Neuronal stem cell (in vitro differentiated cells): ENCODE measurements at places on chromosomes 2 and 18.

DNA sequence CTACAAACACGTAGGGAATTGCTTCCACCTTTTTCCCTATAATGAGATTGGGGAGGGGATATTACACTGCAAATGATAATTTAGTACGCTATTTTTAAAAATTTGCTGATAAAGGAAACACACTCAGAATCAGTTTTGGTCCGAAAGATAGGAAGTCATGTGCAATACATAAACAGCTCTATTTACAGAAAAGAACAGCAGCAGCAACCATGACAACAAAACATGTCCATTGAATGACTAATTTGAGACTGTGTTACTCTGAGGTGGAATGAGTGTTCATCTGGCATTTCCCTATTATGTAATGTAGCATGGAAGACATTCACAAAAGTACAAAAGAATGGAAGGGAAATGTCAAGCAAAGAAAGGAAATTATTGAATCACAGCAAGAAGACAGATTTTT lies 337.2 kb downstream of the NBAS start:
- no peak for DNase-seq
- peaks cover 5% of the 10 kb centered on the region for H3K36me3 ChIP-seq
- no peak overlapping the region for H3K4me3 ChIP-seq
- no peaks in the 10 kb centered on the region for H3K27me3 ChIP-seq
- peaks cover 2% of the 10 kb centered on the region for H3K4me1 ChIP-seq

DNA sequence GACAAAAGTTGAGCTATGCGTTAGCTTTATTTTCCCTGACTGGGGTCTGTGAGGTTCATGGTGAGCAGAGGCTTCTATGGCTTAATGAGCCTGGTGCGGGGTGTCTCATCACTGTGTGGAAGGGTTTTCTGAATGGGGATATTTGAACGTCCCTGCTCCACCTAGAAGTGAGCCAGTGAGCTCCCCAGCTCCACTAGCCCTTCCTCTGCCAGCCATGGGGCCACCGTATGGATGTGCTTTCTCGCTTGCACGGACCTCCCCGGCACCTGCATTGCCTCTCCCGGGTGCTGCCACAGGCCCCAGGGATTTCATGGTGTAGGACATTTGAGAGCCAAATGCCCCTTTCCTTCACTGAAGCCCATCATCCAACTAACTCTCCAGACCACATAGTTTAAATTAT lies 37.8 kb downstream of the CYP26B1 start:
- no peaks in the 10 kb centered on the region for H3K27me3 ChIP-seq
- no peak overlapping the region for H3K27ac ChIP-seq
- no peaks in the 10 kb centered on the region for H3K36me3 ChIP-seq
- no peak for DNase-seq
- no peak overlapping the region for H3K4me3 ChIP-seq
- peaks cover 3% of the 10 kb centered on the region for H3K4me1 ChIP-seq

DNA sequence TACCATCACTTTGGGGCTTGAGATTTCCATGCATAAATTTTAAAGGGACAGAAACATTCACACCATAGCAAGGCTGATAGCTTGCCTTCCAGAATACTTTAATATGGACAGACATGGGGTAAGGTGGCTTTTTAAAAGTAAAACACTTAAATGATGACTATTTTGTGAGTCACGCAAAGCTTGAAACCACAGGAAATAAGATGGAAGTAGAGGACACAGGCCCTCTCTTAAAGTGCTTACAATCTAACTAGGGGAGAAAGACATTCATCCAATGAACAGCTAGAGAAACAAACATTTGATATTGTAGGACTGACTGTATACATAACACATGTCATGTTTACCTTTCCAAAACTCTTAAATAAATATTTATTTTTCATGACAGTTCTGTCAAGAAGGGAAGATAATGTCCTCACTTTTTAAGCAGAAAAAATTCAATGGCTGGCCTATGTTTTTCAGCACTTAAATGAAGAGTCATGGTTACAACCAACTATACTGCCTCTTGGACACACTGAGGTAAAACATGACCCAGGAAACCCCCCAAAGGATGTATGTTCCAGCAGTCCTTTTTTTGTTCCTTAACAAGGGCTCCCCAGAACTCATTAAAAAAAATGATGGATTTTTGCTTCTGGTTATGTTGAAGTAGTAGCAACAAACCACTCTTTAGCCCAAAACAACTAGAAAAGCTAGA lies 120.0 kb upstream of the RBMS1 start:
- H3K4me1 ChIP-seq, result no peaks in the 10 kb centered on the region
- DNase-seq, result no peak
- no peaks in the 10 kb centered on the region for H3K27me3 ChIP-seq
- H3K27ac ChIP-seq, result no peak overlapping the region

DNA sequence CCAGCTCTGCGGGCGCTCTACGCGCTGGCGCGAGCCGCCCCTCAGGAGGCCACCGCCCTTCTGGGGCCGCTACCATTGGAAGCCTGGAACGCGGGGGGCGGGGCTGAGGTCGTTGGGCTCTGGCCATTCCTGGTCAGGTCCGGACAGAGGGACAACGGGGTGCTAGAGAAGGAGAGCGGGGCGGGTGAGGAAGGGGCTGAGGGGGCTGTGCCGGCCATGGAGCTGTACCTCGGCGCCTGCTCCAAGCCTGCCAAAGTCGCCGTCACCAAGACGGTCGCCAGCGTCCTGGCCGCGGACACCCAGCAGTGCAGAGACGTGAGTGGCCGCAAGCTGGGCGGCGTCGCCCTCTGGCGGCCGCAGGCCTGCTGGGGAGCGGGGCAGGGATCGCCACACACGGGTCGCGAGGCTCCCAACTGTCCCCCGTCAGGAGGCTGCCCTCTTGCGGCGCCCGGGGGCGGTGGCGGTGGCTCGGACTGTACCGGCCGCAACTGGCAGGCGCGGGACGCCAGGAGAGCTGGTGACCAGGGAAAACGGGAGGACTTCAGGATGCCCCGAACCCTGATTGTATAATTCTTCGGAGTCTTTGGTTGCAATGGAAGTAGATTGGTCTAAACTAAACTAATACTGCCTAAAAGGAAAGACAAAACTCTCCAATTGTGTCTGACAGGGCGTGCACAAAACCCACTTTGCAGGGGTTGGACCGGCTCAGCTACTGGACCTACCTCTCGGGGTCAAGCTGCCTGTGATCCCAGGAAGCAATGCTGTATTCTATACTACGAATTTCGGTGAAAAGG lies at the start of gene FSIP2:
TSS of gene FSIP2 (plus strand) at position 126 of the 794 bp plus-strand sequence. CDS start at position 217, 91 bp downstream.
- H3K27me3 ChIP-seq, result no peaks in the 10 kb centered on the region
- H3K36me3 ChIP-seq, result no peaks in the 10 kb centered on the region
- no peaks in the 10 kb centered on the region for H3K4me1 ChIP-seq
- no peak within 1 kb of the TSS for H3K4me3 ChIP-seq
- H3K27ac ChIP-seq, result no peak within 1 kb of the TSS

- H3K36me3 ChIP-seq, result no peaks in the 10 kb centered on the region
- H3K4me1 ChIP-seq, result no peaks in the 10 kb centered on the region
- no peaks in the 10 kb centered on the region for H3K27me3 ChIP-seq
- no peak for DNase-seq
- H3K4me3 ChIP-seq, result no peak overlapping the region
Observed at GRCh38 chr2:66896131-66896530, 461.2 kb downstream of the MEIS1 start.

DNA sequence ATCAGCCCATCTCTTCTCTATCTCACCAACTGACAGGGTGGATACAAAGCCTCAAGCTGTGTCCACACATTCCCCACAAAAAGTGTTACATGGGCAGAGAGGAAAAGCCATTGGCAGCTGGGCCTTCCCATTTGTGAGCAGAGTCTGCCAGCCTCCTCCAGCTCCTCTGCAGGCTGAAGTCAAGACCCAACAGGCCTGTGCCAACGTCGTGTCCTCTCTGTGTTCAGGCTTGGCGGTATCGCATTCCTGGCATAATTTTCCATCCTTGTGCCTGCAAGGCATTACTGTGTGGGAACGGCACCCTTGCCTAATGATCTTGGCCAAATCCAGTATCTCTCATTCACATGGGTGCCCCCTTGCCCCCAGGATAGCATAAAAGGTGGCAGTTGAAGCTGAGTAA lies 41.5 kb upstream of the APCDD1 start:
- H3K4me1 ChIP-seq, result peaks cover 26% of the 10 kb centered on the region
- DNase-seq, result no peak
- H3K27me3 ChIP-seq, result no peaks in the 10 kb centered on the region
- H3K27ac ChIP-seq, result no peak overlapping the region
